CD8-positive, alpha-beta T cell (primary cell): ENCODE measurements at places on chromosomes 3 and 15. TPM values are rescaled to one million over a fixed set of nuclear protein-coding genes. Genes with fewer than 3 reads are reported as not detected.

The ECE2 gene
- total RNA-seq = not detected

The SOX14 gene
- not detected for total RNA-seq

The CDHR4 gene
- total RNA-seq = not detected

The GOLGA8T gene
- total RNA-seq = not detected

The SLC28A1 gene
- total RNA-seq = not detected

The CHRM5 gene
- not detected for total RNA-seq

The GPR62 gene
- total RNA-seq = not detected

The GRK7 gene
- not detected for total RNA-seq

The CYP8B1 gene
- total RNA-seq = not detected

The ILDR1 gene
- total RNA-seq = not detected

The P2RY14 gene
- 0.47 TPM for total RNA-seq

The PATL2 gene
- total RNA-seq = 35.7 TPM

The IQCF5 gene
- total RNA-seq = not detected

DNA sequence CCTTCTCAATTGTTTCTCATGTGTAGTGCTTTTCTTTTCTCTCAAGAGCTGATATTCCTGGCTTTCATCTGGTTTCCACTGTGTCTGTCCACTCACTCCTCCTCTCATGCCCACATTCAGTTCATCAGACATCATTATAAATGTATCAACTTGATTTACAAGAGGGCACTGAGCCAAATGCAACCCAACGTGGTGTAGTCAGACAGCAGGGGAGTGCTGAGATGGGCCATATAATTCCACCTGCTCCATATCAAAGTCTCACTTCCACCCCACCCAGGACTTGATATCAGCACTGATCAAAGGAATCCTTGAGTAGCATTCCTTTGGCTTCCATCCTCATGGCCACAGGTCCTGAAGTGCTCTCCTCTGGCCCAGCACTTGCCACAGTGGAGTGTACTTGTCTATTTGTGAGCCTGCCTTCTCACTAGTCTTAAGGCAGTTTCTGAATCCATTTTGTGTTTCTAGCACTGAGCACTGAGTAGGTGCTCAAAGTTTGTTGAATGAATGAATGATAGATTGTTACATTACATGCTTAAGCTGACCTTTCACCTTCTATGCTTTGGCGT, 252.8 kb downstream of the CLSTN2 start:
- no peak for DNase-seq

GRCh38 chr15:31326875-31327668, 437 bp downstream of the KLF13 start:
- DNase-seq = peak; percentile 61

GRCh38 chr3:158085931-158086330, 20.3 kb downstream of the SHOX2 start:
- no peak for DNase-seq

GRCh38 chr3:162338514-162338913, 841.9 kb downstream of the OTOL1 start:
- DNase-seq = no peak

- no peak for DNase-seq
Measured at GRCh38 chr3:158753854-158754253, 21.6 kb upstream of the RARRES1 start.

DNA sequence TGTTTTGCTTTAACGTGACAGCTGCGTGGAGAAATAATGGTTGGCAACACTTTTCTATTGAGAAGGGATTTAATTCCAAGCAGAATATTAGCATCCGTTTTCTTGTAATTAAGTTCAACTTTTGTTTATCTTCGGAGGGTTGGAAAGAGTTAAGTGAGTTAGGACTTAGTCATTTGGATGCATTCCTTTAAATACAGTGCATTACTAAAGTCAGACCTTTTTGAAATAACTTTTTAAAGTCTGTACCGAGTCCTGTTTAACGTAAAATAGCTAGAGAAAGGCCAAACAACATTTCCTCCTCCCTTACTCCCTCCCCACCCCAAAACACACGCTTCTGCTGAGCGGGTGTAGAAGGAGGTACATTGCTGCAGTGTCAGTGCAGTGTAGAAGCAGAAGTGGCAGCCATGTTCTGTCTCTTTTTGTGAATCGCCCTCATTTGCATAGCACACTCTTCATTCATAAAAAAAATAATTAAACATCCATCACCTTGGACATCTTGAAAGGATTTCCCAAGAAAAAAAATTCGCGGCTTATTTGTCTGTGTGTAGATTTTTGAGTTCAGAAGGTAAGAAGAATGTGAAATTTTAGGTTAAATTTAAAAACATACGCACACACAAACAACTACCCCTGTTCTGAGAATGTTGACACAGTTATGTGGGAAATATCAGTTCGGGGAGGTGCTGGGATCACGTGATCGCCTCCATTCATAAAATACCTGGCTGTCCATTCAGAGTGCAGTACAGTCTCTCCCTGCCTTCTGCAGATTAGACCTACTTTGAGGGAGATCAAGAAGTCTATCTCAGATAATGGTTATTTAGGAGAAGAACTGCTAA, 1.6 kb downstream of the SPRED1 start:
- DNase-seq = peak; percentile 74

GRCh38 chr15:66939451-66940023, 125.9 kb upstream of the SMAD3 start:
- no peak for DNase-seq

- DNase-seq = no peak
Measured at GRCh38 chr3:55329849-55330248, 157.3 kb downstream of the WNT5A start.

DNA sequence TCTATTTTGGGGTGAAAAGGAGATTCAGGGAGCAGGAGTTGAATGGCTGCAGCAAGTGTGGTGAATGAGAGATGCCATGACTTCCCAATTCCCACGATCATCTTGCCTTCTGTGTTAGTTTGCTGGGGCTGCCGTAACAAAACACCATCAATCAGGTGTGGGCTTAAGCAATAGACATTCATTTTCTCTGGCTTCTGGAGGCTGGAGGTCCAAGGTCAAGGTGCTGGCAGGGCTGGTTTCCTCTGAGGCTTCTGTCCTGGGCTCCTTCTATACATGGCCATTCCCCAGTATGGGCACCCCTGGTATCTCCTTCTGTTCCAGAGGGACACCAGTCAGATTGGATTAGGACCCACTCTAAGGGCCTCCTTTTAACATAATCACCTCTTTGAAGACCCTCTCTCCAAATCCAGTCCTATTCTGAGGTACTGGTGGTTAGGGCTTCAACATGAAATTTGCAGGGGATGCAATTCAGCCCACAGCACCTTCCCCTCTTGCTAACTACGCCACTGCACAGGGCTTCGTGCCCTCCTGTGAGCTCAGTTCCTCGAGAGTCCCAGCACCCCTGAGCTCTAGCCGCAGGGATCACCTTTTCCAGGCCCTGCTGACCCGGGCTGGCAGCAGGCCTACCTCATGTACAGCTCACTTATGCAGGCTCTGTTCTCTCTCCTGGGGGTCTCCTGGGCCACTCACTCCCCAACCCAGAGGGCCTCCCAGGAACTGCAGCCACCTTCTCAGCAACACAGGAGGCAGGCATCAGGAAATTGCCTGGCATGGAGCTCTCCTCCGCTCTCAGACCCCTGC, 37.3 kb upstream of the SLC6A11 start:
- DNase-seq = no peak

GRCh38 chr15:92681141-92681631, 25.6 kb upstream of the FAM174B start:
- DNase-seq = no peak

DNA sequence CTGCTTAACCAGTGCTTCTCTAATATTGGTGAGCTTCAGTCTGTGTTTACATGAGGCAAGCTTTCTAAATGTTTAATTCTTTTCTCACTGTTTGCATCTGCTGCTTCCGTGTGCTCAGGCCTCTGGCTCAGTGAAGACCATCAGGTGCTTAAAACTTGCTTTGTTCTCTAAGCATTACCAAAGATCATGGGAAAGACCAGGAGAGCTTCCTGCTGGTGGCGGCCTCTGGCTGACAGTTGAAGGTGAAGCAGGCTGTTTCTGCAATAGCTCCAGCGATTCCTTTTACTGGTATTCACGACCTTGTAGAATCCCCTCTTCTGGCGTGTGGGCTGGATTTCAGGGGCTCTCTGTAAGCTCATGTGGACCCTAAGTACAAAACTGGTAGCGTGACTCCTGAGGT, 45.1 kb downstream of the EDEM1 start:
- DNase-seq = no peak

DNA sequence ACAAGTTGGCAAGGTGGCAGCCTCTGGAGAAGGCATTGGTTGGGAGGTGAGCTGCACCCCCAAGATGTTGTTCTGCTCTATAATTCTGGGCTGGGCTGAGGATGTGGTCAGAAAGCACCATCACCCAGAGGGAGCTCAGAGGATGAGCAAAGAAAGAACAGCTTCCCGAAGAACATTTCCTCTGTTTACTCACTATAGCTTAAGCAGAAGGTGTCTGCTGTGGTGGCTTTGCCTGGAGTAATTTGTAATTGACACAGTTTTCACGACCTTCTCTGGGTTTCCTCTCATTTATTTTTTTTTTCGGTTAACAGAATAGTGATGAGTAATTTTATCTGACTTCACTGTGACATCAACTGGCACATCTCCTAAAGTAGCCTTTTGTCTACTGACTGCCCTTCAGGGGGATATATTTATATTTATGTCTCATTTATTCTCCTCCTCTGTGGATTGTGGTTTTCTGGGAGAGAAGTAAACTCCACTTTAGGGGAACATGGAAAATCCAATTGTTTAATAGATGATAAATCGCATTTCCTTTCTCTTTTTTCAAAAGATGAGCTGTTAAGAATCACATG, 49.5 kb upstream of the ABHD17C start:
- no peak for DNase-seq

DNA sequence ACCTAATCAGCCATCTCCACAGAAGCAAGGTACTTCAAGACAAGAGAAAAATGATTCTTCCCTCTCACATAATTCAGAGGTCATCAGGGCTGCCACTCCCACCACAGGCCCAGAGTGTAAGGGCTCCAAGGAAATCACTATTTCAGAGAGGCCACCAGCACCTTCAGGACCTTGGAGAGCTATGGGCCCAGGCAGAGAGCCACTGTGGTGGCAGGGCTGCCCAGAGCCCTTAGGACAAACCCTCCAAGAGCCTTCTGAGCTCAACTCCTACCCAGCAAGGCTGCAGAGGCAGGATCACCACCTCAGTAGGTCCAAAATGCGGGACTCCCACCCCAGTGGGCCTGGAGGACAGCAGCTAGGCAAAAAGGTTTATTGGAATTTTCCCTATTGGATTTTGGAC, 17.9 kb upstream of the FAN1 start:
- DNase-seq = no peak

- no peak for DNase-seq
Measured at GRCh38 chr3:52341123-52341522, 25.0 kb downstream of the DNAH1 start.

- DNase-seq = no peak
Measured at GRCh38 chr3:127734754-127735473, 62.2 kb downstream of the ABTB1 start.

DNA sequence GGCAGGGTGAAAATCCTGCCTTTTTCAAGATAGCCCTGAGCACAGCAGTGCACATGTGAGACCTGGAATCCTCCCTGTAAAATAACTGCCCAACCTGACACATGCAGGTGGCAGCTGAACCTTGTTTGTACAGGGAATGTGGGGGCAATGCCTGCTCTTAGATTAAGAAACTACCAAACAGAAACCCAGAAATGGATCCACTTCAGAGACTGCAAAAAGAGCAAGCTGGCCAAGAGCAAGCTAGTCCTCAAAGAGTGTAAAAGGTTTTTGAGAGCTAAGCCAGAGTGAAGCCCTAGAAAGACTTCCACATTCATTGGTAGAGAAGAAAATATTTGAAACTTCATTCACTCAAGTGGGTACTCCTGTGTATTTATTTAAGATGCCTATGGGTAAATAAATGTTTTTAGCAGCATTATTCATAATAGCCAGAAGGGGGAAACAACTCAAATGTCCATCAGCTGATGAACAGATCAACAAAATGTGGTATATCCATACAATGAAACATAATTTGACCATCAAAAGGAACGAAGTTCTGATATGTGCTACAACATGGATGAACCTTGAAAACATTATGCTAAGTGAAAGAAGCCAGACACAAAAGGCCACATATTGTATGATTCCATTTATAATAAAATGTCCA, 96.0 kb upstream of the TSC22D2 start:
- DNase-seq = no peak

DNA sequence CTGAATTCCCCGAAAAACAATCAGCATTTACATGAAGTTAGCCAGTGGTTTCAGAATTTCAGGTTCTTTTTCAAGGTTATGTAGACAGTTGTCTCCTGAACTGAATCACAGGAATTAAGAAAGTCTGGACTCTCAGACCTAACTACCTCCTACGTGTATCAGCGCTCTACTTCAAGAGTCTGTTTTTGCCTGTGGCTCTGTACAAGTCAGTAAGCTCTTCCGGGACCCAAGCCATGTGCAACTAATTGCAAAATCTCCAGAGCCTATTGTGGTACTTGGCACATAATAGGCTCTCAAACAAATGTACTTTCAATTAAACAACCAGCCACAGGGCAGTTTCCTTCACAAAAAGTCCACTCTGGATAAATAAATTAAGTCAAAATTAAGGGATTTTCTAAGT, 414.2 kb downstream of the PDCD6IP start:
- no peak for DNase-seq

- no peak for DNase-seq
Measured at GRCh38 chr15:90871139-90871715, 2.8 kb downstream of the FURIN start.

GRCh38 chr3:116039651-116039985, 405.7 kb downstream of the LSAMP start:
- no peak for DNase-seq

DNA sequence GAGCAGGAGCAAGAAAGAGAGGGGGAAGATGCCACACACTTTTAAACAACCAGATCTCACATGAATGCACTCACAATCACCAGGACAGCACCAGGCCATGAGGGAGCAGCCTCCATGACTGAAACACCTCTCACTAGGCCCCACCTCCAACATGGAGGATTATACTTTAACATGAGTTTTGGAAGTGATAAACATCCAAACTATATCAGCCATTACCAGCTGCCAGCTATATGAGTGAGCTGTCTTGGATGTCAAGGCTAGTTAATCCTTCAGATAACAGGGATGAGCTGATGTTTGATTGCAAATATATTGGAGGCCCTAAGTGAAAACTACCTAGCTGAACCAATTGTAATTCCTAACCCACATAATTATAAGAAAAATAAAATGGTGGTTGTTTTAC, 108.4 kb upstream of the DCBLD2 start:
- no peak for DNase-seq

DNA sequence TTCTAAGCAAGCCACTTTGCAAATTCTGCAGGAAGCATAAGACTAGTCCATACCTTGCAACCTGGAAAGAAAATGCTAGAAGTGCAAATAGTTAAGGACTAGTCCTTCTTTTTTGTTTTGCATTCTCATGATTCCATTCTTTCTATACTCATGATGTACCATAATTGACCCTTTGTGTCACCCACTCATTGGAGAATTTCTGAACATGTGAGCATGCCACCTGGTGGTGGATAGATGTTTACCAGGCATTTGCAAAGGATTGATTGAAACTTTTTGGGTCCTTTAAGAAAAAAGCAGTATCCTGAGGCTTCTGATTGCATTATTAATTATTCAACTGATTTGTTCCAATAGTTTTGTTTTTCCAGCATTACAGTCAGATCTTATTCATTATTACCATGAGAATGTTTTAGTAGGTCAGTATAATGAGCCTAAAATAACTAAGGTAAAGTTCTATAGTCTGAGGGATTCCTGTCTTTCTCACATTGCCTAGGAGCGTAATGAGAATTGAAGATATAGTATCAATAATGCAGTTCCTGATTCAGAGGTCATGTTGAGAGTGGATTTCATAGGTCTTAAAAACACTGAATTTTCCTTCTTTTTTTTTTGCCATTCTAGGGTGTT, 20.2 kb upstream of the DIPK2A start:
- DNase-seq = no peak
